ENCODE measurements at places on chromosomes 7 and 10.

- no peak for DNase-seq
- H3K4me1 ChIP-seq: no peaks in the 10 kb centered on the region
- H3K36me3 ChIP-seq: no peaks in the 10 kb centered on the region
- H3K27me3 ChIP-seq: no peaks in the 10 kb centered on the region
- H3K27ac ChIP-seq: no peak overlapping the region
These were observed 568.3 kb downstream of the KIF20B start for GRCh38 chr10:90269699-90270098.

GRCh38 chr10:104334965-104335650, 3.2 kb downstream of the ITPRIP start:
- H3K4me1 ChIP-seq: peaks cover 68% of the 10 kb centered on the region
- H3K27ac ChIP-seq: no peak overlapping the region
- peaks cover 4% of the 10 kb centered on the region for H3K27me3 ChIP-seq
- H3K36me3 ChIP-seq: peaks cover 37% of the 10 kb centered on the region
- peak; percentile 15 for DNase-seq

DNA sequence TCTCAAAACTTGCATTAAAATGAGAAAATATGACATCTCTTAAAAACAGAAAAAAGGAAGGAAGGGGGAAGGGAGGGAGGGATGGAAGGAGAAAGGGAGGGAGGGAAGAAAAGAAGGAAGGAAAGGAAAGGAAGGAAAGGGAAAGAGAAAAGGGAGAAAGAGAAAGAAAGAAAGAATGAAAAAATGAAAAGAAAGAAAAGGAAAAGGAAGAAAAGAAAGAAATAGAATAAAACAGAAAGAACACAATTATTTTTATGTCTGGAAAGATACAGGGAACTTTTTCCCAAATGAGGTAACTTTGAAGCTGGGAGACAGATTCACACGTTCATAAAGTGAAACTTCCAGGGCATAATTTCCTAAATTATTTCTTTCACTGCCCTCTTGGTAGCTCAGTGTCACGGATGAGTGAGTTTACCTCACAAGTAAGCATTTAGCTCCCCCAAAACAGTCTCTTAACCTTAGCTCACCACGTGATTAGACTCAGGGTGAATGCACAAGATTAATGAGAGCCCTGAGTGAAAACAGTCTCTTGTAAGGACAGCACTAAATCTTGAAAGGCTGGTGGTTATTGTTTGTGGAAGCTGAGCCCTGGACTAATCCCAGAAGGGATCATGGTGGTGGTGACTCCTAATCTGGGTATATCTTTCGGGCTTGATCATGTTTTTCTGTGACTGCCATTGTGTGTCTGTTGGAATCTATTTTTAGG, 74.1 kb upstream of the HDAC9 start:
- no peaks in the 10 kb centered on the region for H3K27me3 ChIP-seq
- no peaks in the 10 kb centered on the region for H3K36me3 ChIP-seq
- no peak for DNase-seq
- no peak overlapping the region for H3K4me3 ChIP-seq
- H3K27ac ChIP-seq: no peak overlapping the region

DNA sequence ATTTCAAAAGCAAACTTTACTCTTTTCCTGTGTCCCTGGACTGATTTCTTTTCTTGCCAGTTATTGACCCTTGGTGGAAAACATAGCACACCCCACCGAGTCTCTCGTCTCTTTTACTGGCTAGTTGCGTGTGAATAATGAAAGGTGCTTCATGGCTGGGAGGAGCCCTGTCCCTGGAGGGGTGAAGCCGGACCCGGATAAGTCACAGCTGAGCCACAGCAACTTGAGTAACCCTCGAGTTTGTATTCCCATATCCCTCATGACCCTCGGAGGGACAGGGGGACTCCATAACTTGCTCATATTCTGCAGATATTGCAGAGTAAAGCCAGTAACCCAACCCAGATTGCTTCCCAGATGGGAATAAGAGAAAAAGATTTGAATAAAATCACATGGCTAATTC, 147.5 kb upstream of the FRMD4A start:
- DNase-seq: no peak
- peaks cover 32% of the 10 kb centered on the region for H3K27me3 ChIP-seq
- no peak overlapping the region for H3K4me3 ChIP-seq
- no peaks in the 10 kb centered on the region for H3K4me1 ChIP-seq
- H3K36me3 ChIP-seq: no peaks in the 10 kb centered on the region
- no peak overlapping the region for H3K27ac ChIP-seq

GRCh38 chr10:20877986-20878983, 18.8 kb downstream of the NEBL start:
- no peak overlapping the region for H3K27ac ChIP-seq
- DNase-seq: no peak
- no peaks in the 10 kb centered on the region for H3K4me1 ChIP-seq
- H3K4me3 ChIP-seq: no peak overlapping the region
- no peaks in the 10 kb centered on the region for H3K27me3 ChIP-seq

DNA sequence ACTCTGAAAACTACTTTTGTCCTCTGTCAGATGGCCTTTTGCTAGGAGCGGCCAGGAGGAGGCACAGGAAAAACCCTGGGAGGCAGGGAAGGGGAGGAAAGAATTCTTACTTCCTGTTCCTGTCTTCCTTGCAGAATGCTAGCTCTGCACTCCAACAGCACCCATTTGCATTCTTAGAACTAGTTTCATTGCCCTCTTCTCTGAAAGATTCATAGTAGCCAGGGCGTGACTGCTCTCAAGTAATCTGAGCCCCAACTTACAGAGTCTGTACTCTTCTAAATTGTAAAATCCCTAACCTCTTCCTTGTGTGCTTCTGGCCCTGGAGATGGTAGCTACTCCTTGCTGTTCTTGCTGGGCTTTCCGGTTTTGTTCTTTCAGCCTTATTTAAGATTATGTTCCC, 75.3 kb upstream of the STEAP1 start:
- no peak overlapping the region for H3K27ac ChIP-seq
- no peak for DNase-seq
- H3K4me1 ChIP-seq: no peaks in the 10 kb centered on the region
- no peak overlapping the region for H3K4me3 ChIP-seq
- no peaks in the 10 kb centered on the region for H3K27me3 ChIP-seq
- H3K36me3 ChIP-seq: no peaks in the 10 kb centered on the region

GRCh38 chr10:25632802-25633201, 301.2 kb upstream of the MYO3A start:
- no peaks in the 10 kb centered on the region for H3K27me3 ChIP-seq
- H3K4me1 ChIP-seq: no peaks in the 10 kb centered on the region
- H3K27ac ChIP-seq: no peak overlapping the region
- no peak overlapping the region for H3K4me3 ChIP-seq
- no peak for DNase-seq

- peak; percentile 78 for DNase-seq
- peaks cover 2% of the 10 kb centered on the region for H3K36me3 ChIP-seq
- peak overlapping the region; percentile 64 for H3K27ac ChIP-seq
- peaks cover 13% of the 10 kb centered on the region for H3K27me3 ChIP-seq
These were observed 43.9 kb upstream of the GRB10 start for GRCh38 chr7:50826371-50827172.

DNA sequence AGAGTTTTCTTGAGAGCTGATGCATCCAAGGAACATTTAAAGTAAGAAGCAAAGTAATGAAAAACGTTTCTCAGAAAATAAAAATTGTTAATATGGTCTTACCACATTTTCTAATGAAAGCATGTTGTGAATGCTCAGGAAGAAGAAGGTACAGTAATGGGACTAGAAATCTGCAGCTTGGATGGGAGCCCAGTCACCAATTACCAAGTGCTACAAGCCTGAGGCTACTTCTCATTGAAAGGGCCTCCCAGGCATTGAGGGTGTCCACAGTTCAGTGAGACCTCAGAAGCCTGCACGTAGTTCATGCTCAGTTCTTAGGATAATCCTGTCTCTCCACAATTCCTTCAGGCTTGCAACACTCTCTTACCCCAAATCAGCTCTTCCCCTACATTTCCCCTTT, 17.6 kb downstream of the PTN start:
- no peak for DNase-seq
- no peaks in the 10 kb centered on the region for H3K36me3 ChIP-seq
- no peak overlapping the region for H3K4me3 ChIP-seq
- no peaks in the 10 kb centered on the region for H3K27me3 ChIP-seq
- H3K4me1 ChIP-seq: no peaks in the 10 kb centered on the region

GRCh38 chr7:93044147-93044810, 73.5 kb downstream of the SAMD9 start:
- peaks cover 7% of the 10 kb centered on the region for H3K4me1 ChIP-seq
- H3K27ac ChIP-seq: no peak overlapping the region
- no peaks in the 10 kb centered on the region for H3K36me3 ChIP-seq
- no peak for DNase-seq

DNA sequence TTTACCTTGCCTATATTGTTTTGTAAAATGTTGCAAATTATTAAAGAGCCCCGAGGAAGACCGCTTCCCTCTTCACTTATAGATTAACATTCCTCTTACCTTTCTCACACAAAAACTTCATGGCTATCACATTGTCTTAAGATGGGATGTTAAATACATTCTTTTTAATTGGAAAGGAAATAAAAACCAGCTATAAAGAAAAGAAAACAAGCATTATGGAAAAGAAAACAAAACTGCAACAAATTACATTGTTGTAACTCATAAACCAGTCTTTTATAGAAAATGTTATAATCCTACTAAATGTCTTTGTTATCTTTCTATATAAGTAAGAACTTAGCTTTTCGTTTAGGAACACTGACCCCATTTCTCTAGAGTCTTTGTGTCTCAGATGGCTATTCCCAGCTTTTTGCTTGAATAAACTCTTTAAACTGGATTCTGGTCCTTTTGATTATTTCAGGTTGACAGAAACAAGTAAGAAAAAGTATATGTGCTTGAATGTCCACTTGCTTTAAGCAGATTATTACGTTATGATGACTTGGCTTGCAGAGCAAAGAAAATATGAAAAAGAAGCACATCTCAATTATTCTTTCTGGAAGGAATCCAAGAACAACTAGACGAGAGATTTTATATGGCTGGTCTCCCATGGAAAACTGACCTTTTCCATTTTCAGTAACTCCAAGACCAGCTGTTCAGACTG, 128.2 kb downstream of the AKR1D1 start:
- no peak overlapping the region for H3K4me3 ChIP-seq
- no peaks in the 10 kb centered on the region for H3K36me3 ChIP-seq
- H3K27me3 ChIP-seq: peaks cover 3% of the 10 kb centered on the region
- H3K27ac ChIP-seq: no peak overlapping the region
- no peaks in the 10 kb centered on the region for H3K4me1 ChIP-seq

DNA sequence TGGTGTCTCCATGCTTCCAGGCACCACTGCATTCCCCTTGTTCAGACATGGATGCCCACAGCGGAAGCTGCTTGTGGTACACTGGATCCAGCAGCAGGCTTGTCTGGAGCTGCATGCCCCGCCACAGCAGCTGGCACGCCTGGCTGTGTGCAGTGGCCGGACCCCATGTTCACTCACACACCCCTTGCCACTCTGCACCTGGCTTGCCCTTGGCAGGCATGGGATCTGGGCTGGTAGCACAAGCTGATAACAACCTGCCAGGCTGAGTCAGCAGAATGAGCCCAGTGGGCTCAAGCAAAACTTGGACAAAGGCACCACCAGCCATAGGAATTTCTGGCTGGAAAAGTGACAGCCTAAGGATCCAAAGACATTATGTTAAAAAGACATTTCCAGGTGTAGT, 91.8 kb upstream of the TMEM168 start:
- H3K27me3 ChIP-seq: no peaks in the 10 kb centered on the region
- no peak for DNase-seq
- no peak overlapping the region for H3K4me3 ChIP-seq
- no peaks in the 10 kb centered on the region for H3K4me1 ChIP-seq
- H3K36me3 ChIP-seq: peaks cover 2% of the 10 kb centered on the region
- no peak overlapping the region for H3K27ac ChIP-seq

GRCh38 chr7:7438851-7439250, 96.8 kb downstream of the COL28A1 start:
- H3K4me1 ChIP-seq: no peaks in the 10 kb centered on the region
- H3K36me3 ChIP-seq: no peaks in the 10 kb centered on the region
- H3K4me3 ChIP-seq: no peak overlapping the region

- peaks cover 8% of the 10 kb centered on the region for H3K4me1 ChIP-seq
- DNase-seq: no peak
- no peak overlapping the region for H3K27ac ChIP-seq
- H3K36me3 ChIP-seq: no peaks in the 10 kb centered on the region
- H3K4me3 ChIP-seq: no peak overlapping the region
These were observed 282.9 kb downstream of the ADARB2 start for GRCh38 chr10:1454428-1454827.

GRCh38 chr10:32877915-32878314, 80.1 kb downstream of the ITGB1 start:
- no peaks in the 10 kb centered on the region for H3K36me3 ChIP-seq
- H3K4me3 ChIP-seq: no peak overlapping the region
- H3K27me3 ChIP-seq: no peaks in the 10 kb centered on the region
- no peak for DNase-seq

- H3K4me3 ChIP-seq: no peak overlapping the region
These were observed 13.8 kb upstream of the PITRM1 start for GRCh38 chr10:3186368-3186767.

DNA sequence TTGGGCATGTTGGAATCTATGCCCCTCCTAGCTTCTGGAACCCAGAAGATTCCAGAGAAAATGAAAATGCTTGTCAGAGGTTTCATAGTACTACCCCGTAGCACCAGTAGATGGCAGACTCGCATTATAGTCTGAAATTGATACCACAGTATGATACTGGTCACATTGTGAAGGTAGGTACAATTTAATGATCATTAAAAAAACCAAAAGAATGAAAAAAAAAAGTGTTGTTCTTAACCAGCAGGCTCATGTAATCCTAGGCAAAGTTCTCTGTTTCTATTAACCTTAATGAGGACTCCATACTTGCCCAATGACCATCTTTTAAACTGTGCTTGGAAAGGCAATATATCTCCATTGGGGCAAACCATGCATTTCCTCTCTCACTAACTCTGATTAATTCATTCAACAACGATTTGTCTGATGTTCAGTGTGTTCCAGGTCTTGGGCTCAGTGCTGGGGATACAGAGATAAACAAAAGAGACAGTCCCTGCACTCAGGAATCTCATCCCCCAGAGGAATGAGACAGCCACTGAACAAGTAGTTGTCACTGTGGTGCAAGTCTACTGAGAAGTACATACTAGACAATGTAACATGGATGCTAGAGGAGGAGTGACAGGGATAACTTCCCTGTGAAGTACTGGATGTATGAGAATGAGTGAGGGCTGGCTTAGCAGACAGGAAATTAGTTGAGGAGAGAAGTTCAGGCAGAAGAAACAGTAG, 223.5 kb upstream of the PHYHIPL start:
- H3K27ac ChIP-seq: no peak overlapping the region
- DNase-seq: no peak
- no peaks in the 10 kb centered on the region for H3K36me3 ChIP-seq
- peaks cover 2% of the 10 kb centered on the region for H3K27me3 ChIP-seq
- no peaks in the 10 kb centered on the region for H3K4me1 ChIP-seq

- H3K27me3 ChIP-seq: peaks cover 2% of the 10 kb centered on the region
- no peak for DNase-seq
- H3K4me1 ChIP-seq: peaks cover 28% of the 10 kb centered on the region
These were observed 4.9 kb downstream of the TRDMT1 start for GRCh38 chr10:17196573-17196972.

- DNase-seq: no peak
- no peaks in the 10 kb centered on the region for H3K27me3 ChIP-seq
- no peak overlapping the region for H3K4me3 ChIP-seq
- peaks cover 24% of the 10 kb centered on the region for H3K36me3 ChIP-seq
These were observed 24.1 kb downstream of the R3HCC1L start for GRCh38 chr10:98158576-98158975.

- H3K27me3 ChIP-seq: peaks cover 4% of the 10 kb centered on the region
- no peaks in the 10 kb centered on the region for H3K4me1 ChIP-seq
- H3K27ac ChIP-seq: no peak overlapping the region
- no peak overlapping the region for H3K4me3 ChIP-seq
- H3K36me3 ChIP-seq: no peaks in the 10 kb centered on the region
- DNase-seq: no peak
These were observed 6.4 kb downstream of the WDFY4 start for GRCh38 chr10:48690791-48691660.
